ENCODE measurements at places on chromosomes 6 and 20.

- no peak for DNase-seq
Measured at GRCh38 chr20:21028921-21029320, 77.2 kb downstream of the LINC00237 start.

- peak; percentile 55 for DNase-seq
Measured at GRCh38 chr6:125314009-125314581, 12.3 kb upstream of the HDDC2 start.

DNA sequence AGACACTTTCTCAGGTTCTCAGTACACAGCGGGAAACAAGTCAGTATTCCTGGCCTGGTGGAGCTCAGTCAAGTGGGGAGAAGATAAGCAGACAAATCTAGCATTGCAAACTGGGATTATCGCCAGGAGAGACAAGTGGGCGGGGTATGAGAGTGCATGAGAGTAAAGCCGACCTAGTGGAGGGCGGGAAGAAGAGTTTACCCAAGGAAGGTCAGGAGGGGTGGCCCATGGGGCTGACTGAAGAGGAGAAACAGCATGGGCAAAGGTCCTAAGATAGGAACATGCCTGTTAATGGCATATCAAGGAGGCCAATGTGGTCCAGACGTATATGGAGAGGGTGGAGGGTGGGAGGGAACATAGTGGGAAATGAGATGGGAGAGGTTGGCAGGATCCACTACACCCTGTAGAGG is 12.4 kb upstream of the CSNK2A1 start:
- DNase-seq = no peak

DNA sequence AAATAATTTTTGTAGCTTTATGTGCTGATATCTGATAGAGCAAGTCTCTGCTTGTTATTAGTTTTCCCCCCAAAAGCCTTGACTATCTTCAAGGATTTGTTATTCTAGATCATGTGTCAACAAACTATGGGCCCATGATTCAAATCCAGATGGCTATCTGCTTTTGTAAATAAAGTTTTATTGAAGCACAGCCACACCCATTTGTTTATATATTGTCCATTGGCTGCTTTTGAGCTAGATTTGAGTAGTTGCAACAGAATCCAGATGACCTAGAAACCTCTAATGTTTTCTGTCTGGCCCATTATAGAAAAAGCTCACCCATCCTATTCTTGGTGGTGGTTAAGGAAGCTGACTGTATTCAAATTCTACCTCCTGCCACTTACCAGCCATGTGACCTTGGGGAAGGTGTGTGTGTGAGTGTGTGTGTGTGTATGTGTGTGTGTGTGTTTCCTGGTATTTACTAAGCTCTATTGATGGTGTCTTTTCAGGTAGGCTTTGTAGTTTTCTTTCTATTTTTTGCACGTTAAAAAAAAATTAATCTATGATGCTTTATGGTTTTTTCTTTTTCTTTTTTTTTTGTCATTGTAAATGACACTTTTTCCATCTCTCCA is 1.3 kb upstream of the GTSF1L start:
- no peak for DNase-seq

- DNase-seq = peak; percentile 68
Measured at GRCh38 chr6:170552765-170553533, at the start of gene PSMB1. PSMB1 (minus strand) TSS chr6:170553307; CDS start chr6:170553242, 65 bp downstream.

GRCh38 chr6:155493694-155494143 is 38.1 kb upstream of the NOX3 start:
- no peak for DNase-seq

GRCh38 chr20:60057866-60058807 is 99.9 kb downstream of the CDH26 start:
- DNase-seq = no peak

GRCh38 chr20:47642118-47642517 is 140.4 kb downstream of the NCOA3 start:
- DNase-seq = no peak

GRCh38 chr6:160455081-160455480 is 106.9 kb downstream of the SLC22A3 start:
- no peak for DNase-seq

GRCh38 chr20:64265201-64265600 is 9.7 kb downstream of the PCMTD2 start:
- no peak for DNase-seq

DNA sequence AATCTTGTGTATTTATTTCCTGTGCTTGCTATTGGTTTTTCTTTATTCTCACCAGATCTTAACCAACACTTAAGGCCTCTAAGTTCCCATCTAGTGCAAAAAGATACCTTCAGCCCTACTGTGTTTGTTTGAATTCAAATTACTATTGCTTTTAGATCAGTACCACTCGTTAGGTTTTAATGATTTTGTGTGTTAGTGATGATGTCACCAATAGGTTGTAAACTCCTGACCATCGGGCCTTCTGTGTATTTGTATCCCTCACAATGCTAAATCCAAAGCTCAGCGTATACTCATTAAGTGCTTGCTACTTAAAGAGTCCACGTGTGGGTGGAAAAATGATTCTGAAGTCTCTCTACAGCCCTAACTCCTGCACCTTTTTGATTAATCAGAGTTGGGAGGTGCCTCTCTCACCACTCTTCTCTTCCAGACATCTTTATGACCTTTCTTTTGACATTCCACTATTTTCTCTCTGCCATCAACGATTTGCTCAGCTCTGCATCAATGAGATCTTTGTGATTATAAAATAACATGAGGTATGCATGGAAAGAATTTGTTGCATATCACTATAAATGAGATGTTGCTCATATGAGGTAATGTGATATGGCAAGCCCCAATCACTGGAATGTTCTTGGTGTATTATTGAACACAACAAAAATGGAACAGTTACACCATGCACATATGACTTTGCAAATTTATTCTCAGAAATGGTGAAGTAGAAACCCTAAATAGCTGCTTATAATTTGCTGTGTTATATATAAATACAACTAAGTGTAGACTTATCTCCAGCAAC is 55.1 kb upstream of the LAMA2 start:
- DNase-seq = no peak
